Activated CD8-positive, alpha-beta memory T cell treated with anti-CD3 and anti-CD28 coated beads for 24 hours (primary cell): ENCODE measurements at places on chromosomes 4 and X.

DNA sequence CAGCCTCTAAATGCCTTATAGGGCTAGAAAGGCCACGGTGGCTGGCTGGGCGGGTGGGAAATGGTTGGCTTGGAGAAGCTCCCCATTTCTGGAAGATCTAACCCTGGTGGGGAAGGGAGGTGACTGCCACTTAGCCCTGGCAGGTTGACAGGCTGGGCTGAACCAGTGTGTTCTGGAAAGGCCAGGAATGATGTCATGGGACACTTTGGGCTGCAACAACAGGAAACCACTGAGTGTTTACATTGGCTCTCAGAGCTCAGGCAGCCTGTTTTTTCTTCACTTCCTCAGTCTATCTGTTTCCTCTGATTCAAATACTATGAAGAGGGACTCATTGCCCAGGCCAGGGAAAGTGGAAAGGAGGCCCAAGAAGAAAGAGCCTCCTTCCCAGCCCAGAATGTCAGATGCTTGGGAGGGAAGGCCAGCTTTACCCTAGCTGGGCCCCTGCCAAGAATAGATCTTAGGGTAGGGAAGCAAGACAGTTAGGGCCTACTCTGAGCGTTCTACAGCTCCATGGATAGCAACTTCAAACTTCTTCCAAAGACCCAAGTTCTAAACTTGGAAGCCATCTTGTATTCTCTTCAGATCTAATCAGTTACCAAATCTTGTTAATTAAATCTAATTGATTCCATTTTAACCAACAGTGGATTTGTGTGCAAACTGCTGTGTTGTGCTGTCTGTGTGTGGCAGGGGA is 65.8 kb upstream of the MSN start:
- peak; percentile 66 for DNase-seq

DNA sequence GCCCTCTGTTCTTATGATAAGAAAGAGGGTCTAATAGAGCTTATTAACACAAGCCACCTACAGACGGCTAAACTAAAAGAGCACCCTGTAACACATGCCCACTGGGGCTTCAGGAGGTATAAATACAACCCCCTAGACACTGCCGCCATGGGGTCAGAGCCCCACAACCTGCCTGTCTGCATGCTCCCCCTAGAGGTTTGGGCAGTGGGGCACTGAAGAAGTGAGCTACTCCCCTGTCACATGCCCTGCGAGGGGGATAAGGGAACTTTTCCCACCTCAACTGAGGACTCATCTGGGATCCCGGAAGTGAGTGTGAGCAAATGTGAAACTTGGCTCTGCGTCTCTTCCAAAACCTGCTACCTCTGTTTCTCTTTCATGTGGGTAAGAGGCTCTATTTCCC is 334.5 kb downstream of the ADAM29 start:
- no peak for DNase-seq

GRCh38 chr4:7233006-7233580 is 40.8 kb downstream of the SORCS2 start:
- no peak for DNase-seq

DNA sequence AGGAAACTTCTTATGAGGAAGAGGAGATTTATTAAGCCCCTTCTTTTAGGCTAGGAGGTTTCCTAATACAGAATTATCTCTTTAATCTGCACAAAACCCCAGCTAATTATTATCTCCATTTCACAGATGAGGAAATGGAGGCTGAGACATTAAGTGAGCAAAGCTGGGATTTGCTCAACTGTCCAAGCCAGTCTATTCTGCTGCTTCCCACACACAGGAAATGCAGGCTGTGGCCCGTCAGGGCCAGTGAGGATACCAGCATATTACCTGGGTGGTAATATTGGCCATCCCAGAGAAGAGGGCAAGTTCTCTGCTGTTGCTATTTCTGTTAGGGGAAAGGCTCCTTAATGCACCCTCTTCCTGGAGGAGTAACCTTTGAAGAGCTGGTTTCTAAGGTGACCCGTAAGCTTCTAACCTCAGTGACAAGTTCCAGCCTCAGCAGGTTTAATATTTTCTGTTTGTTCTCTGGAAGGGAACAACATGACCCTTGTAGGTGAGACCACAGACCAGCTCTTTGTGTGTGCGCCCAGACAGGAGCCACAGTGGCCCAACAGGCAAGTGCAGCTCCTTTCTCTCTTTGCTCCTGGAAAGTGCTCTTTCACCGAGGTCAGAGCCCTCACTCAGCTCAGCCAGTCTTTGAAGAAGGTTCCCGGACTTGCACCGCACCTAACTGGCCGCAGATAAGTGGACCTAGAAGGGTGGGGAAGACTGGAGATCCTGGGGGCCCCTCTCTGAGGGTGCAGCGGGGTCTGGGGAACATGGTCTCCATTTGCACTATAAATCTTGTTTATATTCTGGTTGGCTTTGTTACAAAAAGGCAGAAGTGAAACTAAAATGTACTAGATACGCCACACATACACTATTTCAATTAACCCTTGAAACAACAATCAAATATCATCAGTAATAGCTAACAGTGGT is 35.5 kb downstream of the TBC1D9 start:
- no peak for DNase-seq

GRCh38 chr4:93103042-93103441 is 725.5 kb upstream of the ATOH1 start:
- DNase-seq, result no peak

GRCh38 chr4:28358606-28359005 is 1498.0 kb downstream of the STIM2 start:
- no peak for DNase-seq

- DNase-seq, result no peak
These were observed 622 bp downstream of the KLKB1 start for GRCh38 chr4:186227744-186228513.

- DNase-seq, result no peak
These were observed 50.6 kb downstream of the NRK start for GRCh38 chrX:105872941-105873340.

- DNase-seq, result no peak
These were observed 134.6 kb upstream of the BOD1L1 start for GRCh38 chr4:13762130-13762529.

DNA sequence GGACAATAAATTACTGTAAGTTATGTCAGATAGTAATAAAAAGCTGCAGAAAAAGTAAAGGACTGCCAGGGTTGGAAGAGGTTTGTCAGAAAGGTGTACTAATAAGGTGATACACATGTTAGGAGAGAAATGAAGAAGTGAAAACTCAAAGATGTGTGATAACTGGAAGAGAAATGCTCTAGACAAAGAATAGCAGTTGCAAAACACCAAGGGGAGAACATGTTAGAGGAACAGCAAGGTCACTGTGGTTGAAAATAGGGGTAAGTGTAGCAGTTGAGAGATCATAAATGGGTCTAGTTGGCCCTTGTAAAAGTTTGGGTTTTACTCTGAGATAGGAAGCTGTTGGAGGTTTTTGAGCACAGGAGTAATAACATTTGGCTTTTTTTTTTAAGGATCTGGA is 46.9 kb downstream of the HSPA4L start:
- no peak for DNase-seq

GRCh38 chr4:24527371-24527770 is 57.0 kb downstream of the DHX15 start:
- DNase-seq, result no peak

DNA sequence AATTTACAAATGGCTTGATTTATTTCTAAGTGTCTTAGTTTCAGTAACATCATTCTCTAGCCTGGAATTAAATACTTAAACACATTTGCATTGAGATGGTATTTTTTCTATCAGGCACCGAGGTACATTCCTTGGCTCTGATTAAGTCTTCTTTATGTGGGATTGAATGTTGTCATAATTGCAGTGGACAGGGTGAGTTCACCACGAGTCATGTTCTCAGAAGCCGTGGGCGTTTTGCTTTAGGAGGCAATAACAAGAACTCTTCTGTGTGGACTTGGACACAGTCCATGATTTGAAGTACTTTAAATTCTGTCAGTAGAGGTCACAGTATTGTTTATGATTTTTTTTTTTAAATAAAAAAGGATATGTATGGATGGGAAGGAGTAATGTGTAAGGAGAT is 57.1 kb upstream of the EFHC2 start:
- DNase-seq, result no peak

GRCh38 chr4:113718252-113718651 is 43.3 kb downstream of the CAMK2D start:
- no peak for DNase-seq

GRCh38 chr4:185358959-185359358 is 36.8 kb downstream of the LRP2BP start:
- DNase-seq, result no peak

- DNase-seq, result no peak
These were observed 2.0 kb upstream of the NKX3-2 start for GRCh38 chr4:13546142-13546940.

- DNase-seq, result no peak
These were observed 32.3 kb downstream of the HERC5 start for GRCh38 chr4:88489100-88489761.

GRCh38 chr4:36740796-36741310 is 459.4 kb downstream of the DTHD1 start:
- DNase-seq, result no peak

DNA sequence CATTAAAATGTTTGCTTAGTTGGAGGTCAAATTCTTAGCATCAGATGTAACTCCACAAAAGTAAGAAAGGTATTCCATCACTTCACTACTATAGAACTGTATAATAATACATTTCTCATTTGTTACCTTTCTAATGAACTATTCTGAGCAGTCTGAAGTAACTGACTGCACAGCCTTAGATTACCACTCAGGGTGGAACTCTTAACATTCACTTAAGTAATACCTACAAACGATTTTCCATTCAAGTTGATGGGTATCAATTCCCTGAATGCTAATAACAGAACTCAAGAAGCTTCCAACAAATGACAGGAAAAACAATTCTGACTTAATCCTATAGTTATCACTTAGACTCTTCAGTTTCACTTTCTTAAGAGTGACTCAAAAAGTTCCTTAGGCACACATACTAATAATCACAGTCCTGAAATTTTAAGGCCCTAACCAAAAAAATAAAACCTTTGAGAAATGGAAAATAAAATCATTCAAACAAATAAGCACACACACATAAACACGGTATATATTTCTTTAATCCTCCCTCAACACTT is 20.9 kb downstream of the HNRNPD start:
- DNase-seq, result no peak
